Common myeloid progenitor, CD34-positive (primary cell): ENCODE measurements at places on chromosomes 5 and 9.

GRCh38 chr5:11248966-11249365, 487.9 kb upstream of the DAP start:
- peak; percentile 41 for DNase-seq

DNA sequence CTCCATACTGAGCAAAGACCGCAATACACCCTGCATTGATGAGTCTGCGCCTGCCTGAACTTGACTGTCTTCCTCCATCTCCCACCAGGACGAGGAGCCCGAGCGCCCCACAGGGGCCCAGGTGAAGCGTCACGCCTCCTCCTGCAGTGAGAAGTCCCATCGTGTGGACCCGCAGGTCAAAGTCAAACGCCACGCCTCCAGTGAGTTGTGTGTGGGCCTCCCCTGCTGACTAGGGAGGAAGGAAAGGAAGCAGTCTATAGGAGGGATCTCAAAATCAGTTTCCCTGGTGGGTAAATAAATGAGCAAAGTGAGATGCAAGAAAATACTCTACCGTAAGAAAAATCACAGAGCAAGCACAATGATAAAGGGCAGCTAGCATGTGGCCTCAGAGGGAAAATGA, 22.8 kb upstream of the GRPEL2 start:
- no peak for DNase-seq

GRCh38 chr9:70832492-70832891, 288.9 kb downstream of the TRPM3 start:
- no peak for DNase-seq

DNA sequence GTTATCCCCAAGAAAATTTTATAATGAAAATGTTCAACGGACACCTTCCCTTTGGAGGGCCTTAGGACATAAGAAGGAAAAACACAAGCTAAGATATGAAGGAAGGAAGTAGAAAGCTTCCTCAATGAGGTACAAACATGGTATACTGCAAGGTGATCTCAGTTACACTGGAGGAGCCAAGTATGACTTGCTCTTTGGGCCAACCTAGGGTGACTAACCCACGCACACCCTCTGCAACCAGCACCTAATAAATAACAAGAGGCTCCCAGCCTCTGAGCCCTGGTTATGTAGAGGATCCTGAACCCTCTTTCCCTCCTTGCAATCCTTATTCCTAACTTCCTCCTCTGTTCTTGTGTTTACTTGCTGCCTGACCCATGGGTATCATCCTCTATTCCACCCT, 38.3 kb upstream of the KCNV2 start:
- DNase-seq = no peak

- DNase-seq = no peak
Measured at GRCh38 chr9:131668057-131668438, 71.8 kb downstream of the RAPGEF1 start.

DNA sequence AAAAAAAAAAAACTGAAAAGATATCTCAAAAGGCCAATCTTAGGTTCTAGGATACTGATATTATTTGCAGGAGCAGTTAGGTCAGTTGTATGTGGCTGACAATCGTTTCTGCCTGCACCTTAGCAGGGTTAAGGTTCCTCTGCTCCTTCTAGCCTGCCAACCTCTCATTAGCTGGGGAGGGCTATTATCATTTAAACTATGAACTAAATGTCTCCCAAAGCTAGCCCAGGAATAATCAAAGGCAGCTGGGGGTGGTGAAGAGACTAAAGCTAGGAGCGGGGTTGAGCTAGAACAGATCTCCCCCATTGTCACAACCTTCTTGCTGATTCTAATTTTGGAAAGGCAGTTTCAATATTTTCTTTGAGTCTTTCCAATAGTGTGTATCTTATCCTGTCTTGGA, 99.9 kb downstream of the ICE1 start:
- DNase-seq = no peak

DNA sequence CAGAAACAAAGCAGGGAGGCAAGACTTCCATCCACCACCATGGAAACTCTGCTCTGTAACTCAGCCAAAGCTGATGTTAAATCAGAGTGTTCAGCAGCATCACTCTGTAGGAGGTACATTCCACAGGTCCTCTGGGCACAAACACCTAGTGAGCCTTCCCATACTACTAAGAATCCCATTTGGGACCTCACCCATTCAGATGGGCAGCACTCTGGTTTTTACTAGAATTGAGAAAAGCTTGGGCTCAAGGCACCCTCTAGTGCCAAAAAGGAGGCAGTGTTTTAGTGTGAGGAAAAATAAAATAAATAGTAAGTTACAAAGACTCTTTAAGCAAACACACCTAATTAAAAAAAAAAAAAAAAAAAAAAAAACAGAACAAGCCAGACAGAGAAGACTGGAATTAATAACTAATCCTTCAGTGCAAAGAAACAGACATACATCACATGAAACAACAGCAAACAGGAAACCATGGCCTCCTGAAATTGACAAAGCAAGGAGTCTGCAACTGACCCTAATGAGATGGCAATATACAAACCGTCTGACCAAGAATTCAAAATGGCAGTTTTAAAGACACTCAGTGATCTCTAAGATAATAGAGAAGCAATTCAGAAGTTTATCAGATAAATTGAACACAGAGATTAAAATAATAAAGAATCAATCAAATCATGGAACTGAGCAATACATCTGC, 159.5 kb downstream of the GNA14 start:
- no peak for DNase-seq

DNA sequence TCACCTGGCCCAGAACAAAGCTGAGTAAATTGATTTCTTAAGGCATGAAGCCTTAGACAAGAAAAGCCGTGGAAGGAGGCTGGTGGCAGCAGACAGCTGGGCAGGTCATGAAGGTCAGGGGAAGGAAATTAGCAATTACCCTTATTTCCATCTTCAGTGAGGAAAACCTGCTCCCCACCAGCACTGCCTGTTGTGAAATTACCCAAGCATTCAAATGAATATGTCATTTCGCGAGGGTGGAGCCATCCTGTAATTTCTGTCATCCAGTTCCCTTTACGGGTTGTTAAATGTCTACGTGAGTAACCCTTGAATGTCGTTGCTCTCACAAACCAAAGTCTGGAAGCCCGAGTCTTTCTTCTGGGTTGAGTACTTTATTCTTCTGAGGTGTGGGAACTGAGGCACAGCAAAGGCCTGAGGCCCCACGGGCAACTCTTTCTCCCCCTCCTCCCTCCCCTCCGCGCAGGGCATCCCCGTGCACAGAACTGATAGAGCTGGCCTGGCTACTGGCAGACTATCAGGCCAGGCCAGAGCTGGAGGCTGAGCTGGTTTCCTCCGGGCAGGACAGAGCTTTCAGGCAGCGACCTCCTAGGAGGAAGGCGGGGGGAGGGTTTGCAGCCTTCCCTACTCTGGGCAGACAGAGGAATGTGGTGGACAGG, 22.0 kb upstream of the AK3 start:
- DNase-seq = peak; percentile 74

- no peak for DNase-seq
Measured at GRCh38 chr5:59711310-59711709, 182.2 kb downstream of the PDE4D start.

DNA sequence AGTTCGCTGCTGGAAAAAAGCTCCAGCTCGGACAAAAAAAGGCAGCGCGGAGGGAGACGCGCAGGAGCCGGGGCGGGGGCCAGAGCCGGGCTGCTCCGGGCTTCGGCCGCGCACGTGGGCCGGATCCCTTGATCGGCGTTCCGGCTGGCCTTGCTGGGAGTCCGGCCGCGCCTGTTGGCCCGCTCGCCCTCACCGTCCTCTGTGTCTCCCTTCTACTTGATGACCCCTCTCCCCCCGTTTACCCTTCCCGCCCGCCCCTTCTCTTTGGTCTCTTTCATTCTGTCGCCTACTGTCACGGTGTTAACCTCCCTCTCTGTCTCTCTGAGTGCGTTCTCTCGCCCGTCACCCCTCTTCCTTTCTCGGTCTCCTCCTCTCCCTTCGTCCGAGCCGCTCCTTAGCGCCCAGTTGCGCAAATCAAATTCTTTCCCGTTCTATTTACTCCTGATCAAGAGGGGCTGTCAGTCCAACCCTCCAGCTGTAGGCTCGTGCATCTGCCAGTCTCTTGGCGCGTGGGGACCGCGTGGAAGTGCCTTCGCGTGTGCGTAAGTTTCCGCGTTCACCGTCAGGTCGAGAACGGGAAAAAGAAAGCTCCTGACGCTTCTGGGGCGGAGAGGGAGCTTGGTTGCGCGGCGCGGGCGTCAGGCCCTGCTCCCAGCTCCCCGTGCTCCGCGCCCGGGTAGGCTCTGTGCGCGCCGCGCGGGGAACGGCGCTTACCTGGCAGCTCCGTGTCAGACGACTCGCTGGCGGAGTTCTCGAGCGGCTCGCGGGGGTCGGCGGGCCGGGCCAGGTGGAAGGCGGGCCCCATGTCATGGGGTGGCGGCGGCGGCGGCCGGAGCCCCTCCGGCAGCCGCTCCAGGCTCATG, 798 bp downstream of the PITX1 start:
- DNase-seq = peak; percentile 26

GRCh38 chr5:53362521-53362941, 117.9 kb upstream of the FST start:
- no peak for DNase-seq

DNA sequence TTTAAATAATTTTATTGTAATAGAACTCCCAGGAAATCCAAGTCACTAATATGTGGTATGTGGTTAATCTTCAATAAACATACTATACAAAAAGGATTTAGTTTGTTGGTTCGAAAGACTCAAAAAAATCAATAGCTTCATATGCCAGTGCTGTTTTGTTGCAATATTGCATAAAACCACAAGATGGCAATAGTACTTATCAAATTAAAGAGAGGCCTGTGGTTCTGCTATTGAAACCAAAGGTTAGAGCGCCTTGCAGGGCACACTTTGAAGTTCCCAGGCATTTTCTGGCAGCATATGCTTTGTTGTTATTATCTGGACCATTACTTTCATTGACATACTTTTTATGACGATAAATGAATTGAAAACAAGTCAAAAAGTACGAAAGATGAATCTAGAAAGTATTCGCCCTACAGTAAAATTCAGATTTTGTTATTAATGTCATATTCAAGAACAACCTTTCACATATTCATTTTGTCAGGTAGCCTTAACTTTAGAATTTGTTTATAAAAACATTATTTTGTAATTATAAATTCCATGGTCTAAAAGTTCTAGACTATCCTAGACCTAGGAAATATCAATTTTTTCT, 316.3 kb downstream of the MCTP1 start:
- DNase-seq = peak; percentile 87

DNA sequence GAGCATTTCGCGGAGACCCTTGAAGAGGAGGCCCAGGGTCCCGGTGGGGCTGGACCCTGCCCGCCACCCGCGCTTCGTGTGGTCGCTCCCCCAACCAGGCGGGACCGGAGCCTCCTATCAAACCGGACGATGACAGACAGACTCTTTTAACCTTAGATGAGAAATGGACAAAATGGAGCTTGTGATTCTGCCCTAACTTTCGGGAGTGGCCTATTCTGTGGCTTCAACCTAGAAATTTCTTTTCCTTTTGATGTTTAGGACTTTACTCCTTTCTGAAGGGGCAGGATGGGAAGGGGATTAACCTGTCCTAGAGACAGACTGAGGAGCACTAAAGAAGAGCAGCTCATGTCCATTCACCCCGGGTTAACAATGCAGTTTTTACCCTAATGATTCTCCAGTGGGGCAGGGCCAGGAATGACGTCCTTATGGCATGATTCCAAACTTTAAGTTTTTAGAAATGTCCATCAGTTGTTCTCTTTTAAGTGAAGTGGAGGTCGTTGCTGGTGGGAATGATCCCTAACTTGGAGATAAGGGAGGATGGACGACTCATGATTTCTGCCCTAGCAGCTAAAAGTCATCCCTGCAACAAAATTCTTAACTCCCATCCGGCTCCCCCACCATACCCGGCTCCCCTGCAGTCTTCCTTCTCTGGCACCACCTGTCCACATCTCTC, 1.0 kb downstream of the NIPSNAP3A start:
- DNase-seq = peak; percentile 42

DNA sequence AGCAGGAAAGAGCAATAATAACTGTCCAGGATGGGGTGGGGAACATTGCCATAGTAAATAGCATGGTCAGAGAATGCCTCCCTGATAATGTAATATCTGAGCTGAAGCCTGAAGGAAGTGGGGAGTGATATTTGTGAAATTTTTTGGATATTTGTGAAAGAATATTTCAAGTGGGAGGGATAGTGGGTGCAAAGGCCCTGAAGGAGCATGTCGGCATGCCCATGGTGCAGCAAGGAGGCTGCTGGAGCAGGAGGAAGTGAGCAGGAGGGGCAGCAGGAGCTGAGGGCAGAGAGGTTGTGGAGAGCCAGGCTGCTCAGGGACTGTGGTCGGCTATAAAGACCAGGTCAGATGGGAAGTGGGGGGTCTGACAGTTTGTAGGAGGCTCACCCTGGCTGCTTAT, 21.1 kb upstream of the PDE8B start:
- no peak for DNase-seq

DNA sequence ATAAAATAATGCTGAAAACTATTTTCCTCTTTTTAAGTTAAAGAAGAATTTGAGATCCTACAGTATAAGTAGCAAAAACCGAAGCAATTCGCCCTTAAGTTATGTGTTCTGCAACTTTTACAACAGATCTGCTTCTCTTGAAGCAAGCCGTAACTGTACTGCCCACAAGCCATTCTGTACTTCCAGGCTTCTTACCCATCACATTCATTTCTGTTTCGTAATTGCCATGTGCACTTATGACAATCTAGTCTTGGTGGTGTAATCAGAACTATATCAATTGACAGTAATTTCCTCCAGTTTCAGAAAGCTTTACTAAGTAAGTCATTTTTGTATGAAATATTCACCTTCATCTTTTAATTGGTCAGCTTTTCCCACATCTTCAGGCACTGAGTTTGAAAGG, 13.8 kb downstream of the SGTB start:
- DNase-seq = no peak

DNA sequence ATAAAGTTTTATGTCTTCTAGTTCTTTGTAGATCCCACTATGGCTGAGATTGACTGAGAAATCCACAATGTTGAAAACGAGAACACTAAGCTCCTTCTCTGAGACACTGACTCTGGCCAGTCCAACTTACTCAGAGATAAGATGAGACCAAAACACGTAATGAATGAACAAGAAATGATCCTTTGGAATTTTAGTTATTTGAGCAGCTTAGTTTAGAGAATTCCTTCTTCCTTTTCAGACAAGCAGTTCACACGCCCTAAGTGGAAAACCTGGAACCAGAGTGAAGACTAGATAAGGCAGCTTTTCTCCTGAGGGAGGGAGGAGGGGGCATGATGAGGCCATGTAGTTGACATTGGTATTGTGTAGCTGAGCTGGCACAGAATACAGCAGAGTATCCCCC, 139.6 kb downstream of the GABRB2 start:
- DNase-seq = no peak

- peak; percentile 76 for DNase-seq
Measured at GRCh38 chr5:54217826-54218503, 92.4 kb downstream of the ARL15 start.

- peak; percentile 99 for DNase-seq
Measured at GRCh38 chr5:160418561-160419457, at the start of gene SLU7. SLU7 (minus strand) TSS chr5:160419081; CDS start chr5:160415294, 3,787 bp downstream.

GRCh38 chr9:134396825-134397224, 70.6 kb downstream of the RXRA start:
- DNase-seq = peak; percentile 61

DNA sequence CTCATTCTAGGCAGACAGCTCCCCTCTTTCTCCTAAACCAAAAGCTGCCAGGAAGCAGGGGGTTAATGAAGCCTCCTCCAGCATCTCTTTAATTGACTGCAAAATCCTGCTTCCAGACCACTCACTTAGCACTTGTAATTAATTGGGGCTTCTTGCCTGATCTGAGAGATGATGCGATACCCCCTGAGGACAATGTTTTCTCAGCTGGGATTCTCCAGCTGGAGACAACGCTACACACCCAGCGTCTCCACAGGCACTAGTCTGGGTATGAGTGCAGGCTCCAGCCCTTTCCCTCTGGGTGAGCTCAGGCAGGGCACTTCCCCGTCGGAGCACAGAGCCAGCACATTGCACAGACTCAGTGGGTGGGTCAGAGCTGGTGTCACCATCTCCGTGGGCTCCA, 16.1 kb downstream of the CPLX2 start:
- no peak for DNase-seq
